ENCODE measurements at places on chromosomes 16 and 17.

GRCh38 chr17:65023791-65024190 is 32.7 kb downstream of the GNA13 start:
- DNase-seq: no peak

DNA sequence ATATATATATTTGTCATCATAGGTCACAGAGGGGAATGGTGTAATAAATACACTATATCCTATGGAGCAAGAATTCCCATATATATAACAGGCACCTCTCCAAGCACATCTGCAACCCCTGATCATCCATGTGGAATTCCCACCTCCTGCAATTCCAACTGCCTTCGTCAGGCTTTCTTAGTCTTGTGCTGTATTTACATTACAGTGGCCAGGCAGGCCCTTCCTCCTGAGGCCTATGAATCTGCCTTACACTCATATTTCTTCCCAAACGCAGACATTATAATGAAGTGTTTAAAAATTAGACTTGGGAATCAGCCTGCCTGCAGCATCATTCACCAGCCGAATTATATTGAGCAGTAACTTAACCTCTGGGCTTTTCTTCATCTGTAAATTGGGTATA is 19.3 kb upstream of the DNAH9 start:
- no peak for DNase-seq

DNA sequence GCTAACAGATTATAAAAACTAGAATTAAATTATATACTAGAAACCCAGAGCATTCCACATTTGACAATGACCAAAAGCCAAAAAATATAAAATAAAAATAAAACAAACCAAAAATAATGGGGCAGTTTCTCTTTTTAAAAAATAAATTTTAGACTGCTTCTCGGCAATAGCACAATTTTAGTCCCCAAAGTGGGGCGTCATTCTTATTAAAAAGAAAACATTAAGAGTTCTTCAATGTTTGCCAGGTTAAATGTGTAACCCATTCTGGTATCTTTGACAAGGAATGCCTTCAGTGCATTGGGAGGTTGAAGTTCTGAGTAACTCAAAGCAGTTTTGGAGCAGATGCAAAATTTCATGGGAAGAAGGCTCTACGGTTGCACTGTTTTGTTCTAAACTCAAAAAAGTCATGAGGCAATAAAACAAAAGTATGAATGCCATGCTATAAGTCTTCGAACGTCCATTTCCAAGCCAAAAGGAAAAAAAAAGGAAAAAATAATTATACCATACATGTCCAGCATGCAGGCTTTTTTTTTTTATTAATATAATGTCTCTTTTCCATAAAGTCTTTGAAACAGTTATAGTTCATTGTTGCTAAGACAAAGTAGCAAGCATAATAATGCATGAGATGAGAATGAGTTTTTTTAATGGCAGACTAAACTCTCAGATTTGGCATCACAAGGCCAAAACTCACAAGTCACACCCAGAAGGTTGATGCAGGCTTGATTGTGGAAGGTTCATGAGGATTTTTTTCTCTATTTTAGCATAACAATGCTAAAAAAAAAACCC is 3.1 kb downstream of the MAF start:
- no peak for DNase-seq

GRCh38 chr16:75481475-75481874 is 13.8 kb downstream of the CHST6 start:
- no peak for DNase-seq

GRCh38 chr16:22813948-22814710 is at the start of gene HS3ST2:
Gene HS3ST2, plus strand, starts transcription at chr16:22814162. Its CDS starts 449 bp downstream, at chr16:22814611.
- DNase-seq: peak; percentile 14

- no peak for DNase-seq
These were observed 34.8 kb upstream of the CPHXL start for GRCh38 chr16:75761108-75761507.

GRCh38 chr16:49056546-49056945 is 225.1 kb downstream of the CBLN1 start:
- DNase-seq: no peak

GRCh38 chr17:76538281-76538931 is 897 bp upstream of the CYGB start:
- no peak for DNase-seq

DNA sequence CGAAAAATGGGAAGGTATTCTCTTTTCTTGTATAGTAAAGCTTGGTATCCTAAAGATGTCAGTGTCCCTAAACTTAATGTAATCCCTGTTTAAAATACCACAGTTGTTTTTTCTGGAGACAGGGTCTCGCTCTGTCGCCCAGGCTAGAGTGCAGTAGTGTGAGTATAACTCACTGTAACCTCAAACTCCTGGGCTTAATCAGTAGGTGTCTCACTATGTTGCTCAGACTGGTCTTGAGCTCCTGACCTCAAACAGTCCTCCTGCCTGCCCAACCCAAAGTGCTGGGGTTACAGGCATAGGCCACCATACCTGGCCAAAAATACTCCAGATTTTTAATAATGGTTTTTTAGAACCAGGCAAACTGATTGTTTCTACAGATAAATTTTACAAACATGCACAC is 8.2 kb downstream of the DCAF7 start:
- DNase-seq: no peak

- no peak for DNase-seq
These were observed 10.6 kb downstream of the CA10 start for GRCh38 chr17:52147872-52148271.

DNA sequence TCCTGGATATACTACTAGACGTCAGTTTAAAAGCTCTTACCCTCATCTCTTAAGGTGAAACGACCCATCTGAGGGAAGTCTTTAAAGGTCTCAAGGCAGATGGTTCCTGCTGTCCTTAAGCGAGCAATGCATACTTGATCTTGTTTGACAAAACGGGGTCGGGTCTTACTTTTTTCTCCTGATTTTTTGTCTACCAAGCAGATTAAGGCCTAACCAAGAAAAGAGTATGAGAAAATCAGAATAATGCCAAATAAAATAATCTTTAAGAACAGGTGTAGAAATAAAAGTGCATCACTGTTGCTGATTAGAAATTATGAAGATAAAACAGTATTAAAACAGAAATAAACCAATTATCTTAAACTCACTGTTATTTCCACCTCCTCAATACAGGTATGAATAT is 24.4 kb upstream of the RSL1D1 start:
- DNase-seq: no peak

- no peak for DNase-seq
These were observed 18.4 kb upstream of the ITGA3 start for GRCh38 chr17:50037321-50038107.

GRCh38 chr16:15498427-15499175 is 64.2 kb downstream of the BMERB1 start:
- DNase-seq: no peak

DNA sequence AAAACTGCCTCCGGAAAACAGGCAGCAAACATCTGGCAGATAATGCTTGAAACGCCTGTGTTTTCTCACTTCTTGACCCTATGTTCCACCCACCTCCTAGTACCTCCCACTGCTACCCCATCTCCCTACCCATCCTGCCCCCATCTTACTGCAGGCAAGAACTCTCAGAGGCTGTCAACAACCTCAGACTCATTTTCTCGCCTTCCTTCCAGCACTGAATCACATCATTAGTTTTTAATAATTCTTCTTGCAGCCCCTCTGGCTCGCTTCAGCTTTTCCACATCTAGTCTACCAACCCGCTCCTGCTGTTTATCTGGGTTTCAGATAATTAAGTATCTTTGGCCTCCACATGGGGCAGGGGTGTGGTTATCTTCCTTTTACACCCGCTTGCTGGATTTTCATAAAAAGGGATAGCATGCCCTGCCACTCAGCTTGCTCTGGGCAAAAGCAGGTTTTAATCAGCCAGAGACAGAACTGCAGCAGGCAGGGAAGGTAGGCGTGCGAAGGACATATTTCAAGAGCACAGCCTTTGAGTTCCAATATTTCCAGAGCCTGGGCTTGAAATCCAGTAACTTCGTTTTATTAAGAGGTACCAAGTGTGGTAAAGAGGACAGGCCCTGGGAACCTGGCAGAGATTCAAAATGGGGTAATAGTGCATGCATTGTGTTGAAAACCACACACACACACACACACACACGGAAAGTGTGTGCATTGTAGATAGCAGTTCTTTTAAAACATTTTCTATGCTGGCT is 87.5 kb downstream of the BMERB1 start:
- DNase-seq: no peak

DNA sequence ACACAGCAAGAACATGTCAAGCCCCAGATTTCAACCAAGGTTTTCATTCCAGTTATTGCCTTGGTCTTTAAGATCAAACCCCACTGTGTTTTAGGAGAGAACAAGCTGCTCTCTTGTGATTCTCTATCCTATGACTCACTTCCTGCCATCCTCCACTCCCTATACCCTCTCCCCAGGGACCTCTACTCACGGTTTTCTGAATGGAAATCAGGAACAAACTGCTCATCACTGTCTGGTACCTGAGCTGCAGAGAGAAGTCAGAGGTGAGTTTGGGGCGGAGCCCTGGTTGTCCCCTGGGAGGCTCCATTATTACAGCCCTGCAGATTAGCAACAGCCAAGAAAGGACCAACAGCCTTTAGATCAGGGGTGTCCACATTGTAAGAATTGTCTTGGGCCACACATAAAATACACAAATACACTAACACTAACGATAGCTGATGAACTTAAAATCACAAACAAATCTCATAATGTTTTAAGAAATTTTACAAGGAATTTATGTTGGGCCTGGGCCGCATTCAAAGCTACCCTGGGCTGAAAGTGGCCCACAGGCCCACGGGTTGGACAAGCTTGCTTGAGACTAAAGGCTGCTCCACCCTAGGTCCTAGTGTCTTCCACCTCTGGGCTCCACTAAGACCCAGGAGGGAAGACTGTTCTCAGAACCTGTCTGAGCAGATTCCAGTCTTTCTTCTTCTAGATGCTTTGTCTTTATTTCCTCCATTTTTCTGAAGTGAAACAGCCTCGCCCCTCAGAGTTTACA is 9.7 kb downstream of the ETV4 start:
- DNase-seq: no peak

Data from inflammatory macrophage (primary cell).